ENCODE measurements at places on chromosomes 7 and 10. TPM values are rescaled to one million over a fixed set of nuclear protein-coding genes. Genes with fewer than 3 reads are reported as not detected.

OR2A2 gene
- total RNA-seq = not detected

MKI67 gene
- total RNA-seq = 11.5 TPM

EPHB6 gene
- 68.3 TPM for total RNA-seq

CHAT gene
- not detected for total RNA-seq

ASB13 gene
- 17.4 TPM for total RNA-seq

ALOX5 gene
- 22.8 TPM for total RNA-seq

All from vagina (tissue), 2 donors.